ENCODE measurements at places on chromosomes 16 and 17.

DNA sequence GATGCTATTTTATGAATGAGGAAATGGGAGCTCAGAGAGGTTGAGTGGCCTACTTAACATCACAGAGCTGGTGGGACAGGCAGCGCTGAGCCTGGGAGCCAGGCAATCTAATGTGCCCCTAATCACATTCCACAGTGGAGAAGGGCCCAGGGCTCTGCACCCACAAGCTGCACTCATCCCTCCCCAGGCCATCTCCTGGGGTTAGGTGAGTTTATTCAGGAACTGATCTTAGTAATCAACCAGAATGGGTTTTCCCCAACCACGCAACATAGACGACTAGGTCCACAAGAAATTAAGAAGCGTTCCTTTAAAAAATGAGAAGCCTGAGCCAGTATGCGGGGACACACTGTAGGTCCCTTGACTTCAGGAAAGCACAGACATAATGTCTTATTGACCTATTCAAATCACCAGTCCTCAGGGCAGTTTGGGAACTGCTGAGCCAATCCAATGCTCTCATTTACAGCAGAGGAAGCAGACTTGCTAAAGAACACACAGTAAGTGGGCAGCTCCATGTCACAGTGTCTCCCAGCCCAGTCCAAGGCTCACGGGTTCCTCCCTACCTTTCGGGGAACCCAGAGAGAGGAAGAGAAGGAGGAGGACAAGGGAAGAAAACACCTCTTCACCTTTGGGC is 2.3 kb downstream of the MPP3 start:
- DNase-seq: peak; percentile 26

- DNase-seq: no peak
Observed at GRCh38 chr16:73434621-73435020, 386.7 kb upstream of the ZFHX3 start.

DNA sequence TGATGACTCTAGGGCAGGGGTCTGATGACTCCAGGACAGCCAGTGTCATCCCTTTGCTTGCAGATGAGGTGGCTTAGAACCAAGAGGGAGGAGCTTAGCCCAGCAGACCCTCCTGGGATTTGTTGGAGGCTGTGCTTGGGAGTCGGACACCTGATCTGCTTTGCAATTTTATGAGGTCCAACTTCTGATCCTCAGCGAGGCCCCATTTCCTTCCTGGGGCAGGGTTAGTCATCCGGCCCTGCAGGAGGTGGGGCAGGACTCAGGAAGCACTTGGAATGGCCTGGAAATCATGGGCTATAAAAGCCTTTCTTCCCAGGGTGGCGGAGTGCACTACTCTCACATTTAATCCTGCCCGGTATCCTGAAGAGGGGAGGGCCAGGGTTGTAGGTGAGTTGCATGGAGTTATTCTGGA is 168.5 kb downstream of the MSI2 start:
- DNase-seq: no peak

GRCh38 chr16:83989300-83989699 is 21.3 kb downstream of the NECAB2 start:
- no peak for DNase-seq

- DNase-seq: no peak
Observed at GRCh38 chr16:21033264-21033663, 117.4 kb downstream of the DNAH3 start.

- no peak for DNase-seq
Observed at GRCh38 chr16:3007059-3007956, 5.4 kb upstream of the CLDN9 start.

GRCh38 chr16:2769100-2769529 is 8.0 kb downstream of the ELOB start:
- DNase-seq: no peak

- no peak for DNase-seq
Observed at GRCh38 chr17:71334048-71334751, 786.6 kb upstream of the SOX9 start.

DNA sequence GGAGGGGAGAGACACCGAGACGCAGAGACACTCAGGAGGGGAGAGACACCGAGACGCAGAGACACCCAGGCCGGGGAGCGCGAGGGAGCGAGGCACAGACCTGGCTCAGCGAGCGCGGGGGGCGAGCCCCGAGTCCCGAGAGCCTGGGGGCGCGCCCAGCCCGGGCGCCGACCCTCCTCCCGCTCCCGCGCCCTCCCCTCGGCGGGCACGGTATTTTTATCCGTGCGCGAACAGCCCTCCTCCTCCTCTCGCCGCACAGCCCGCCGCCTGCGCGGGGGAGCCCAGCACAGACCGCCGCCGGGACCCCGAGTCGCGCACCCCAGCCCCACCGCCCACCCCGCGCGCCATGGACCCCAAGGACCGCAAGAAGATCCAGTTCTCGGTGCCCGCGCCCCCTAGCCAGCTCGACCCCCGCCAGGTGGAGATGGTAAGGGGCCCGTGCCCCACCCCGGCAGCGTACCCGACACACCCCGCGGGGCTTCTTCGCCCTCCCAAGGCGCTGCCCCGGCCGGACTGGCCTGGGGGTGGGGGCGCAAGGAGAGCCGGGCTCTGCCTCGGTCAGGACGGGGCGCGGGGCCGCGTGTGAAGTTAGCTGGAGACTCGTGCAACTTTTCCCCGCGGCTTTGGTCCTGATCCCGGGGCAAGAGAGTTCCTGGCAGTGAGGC is 427 bp downstream of the PPP1R1B start:
- no peak for DNase-seq

- DNase-seq: no peak
Observed at GRCh38 chr16:85908889-85909589, 10.1 kb downstream of the IRF8 start.

GRCh38 chr17:17663160-17664063 is 17.8 kb upstream of the RAI1 start:
- DNase-seq: peak; percentile 78

GRCh38 chr16:85236818-85237150 is 124.5 kb upstream of the CIBAR2 start:
- DNase-seq: no peak

- DNase-seq: no peak
Observed at GRCh38 chr16:14486520-14487303, 143.3 kb downstream of the PARN start.

- DNase-seq: peak; percentile 34
Observed at GRCh38 chr16:88619859-88620815, 18.2 kb upstream of the IL17C start.

DNA sequence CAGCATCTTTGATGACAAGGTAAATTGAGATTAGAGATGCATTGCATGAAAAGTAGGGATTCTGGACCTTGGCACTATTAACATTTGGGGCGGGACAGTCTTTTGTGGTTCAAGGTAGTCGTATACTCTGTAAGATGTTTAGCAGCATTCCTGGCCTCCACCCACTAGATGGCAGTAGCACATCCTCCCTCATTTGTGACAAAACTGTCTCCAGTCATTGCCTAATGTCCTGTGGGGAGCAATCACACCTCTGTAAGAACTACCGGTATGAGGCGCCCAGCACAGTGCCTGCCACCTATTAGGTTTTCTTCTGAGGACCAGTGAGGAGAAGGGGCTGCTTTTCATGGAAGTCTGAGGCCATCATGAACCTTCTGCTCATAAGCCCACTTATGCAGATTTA is 180.8 kb downstream of the RBFOX1 start:
- DNase-seq: peak; percentile 5

DNA sequence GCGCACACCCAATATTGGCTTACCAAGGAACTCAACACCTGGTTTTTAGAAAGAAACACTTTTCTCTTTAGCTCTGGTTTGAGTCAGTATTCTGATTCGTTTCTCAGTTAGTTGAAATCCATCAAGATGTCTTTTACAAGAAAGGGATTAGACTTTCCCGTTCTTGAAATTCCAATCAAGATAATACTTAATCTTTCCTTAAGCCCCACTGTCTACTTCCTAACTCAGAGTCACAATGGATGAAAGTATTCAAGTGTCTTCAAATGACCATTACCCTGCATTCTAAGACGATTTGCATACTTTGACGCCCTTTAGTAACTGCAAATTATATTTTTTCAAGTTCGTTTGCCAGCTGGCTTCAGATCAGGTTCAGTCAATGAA is 189.8 kb downstream of the USP22 start:
- no peak for DNase-seq

DNA sequence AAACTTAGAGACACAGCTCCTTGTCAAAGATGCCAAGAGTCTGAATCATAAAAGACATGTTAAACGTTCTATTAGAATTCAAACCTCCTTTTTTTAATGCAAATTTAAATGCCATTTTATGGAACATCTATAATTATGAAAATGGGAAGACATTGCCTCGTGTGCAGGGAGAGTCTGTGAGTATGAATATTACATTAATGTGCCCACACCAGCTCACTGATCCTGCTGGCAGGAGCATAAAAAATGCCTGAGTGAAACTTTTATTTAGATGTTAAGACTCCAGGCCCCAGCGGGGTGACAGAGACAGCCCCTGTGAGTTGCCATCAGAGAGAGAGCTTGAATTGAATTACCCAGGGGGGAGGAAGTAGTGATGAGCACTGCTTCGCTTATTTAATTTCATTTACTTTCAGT is 84.8 kb downstream of the SNX11 start:
- DNase-seq: no peak

- DNase-seq: peak; percentile 53
Observed at GRCh38 chr17:63698381-63698885, 1.5 kb downstream of the LIMD2 start.

DNA sequence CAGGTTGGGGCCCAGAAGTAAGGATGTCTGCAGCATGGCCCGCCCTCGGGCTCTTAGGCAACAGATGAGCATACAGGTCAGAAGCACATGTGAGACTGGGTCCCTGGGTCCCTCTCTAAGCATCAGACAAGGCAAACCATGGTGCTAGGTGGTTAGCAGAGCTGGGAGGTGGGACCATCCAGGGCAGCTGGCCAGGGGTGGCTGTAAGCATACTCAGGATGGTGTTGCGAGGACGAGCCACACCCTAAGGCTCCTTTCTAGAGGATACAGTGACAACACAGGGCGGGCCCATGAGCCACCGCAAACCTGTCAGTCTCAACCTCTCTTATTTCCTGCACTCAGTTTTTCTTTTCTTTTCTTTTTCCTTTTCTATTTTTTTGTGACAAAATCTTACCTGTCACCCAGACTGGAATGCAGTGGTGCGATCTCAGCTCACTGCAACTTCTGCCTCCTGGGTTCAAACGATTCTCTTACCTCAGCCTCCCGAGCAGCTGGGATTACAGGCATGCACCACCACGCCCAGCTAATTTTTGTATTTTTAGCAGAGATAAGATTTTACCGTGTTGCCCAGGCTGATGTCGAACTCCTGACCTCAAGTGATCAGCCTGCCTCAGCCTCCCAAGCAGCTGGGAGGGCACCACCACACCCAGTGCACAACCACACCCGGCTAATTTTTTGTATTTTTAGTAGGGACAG is 3.6 kb downstream of the FA2H start:
- no peak for DNase-seq

DNA sequence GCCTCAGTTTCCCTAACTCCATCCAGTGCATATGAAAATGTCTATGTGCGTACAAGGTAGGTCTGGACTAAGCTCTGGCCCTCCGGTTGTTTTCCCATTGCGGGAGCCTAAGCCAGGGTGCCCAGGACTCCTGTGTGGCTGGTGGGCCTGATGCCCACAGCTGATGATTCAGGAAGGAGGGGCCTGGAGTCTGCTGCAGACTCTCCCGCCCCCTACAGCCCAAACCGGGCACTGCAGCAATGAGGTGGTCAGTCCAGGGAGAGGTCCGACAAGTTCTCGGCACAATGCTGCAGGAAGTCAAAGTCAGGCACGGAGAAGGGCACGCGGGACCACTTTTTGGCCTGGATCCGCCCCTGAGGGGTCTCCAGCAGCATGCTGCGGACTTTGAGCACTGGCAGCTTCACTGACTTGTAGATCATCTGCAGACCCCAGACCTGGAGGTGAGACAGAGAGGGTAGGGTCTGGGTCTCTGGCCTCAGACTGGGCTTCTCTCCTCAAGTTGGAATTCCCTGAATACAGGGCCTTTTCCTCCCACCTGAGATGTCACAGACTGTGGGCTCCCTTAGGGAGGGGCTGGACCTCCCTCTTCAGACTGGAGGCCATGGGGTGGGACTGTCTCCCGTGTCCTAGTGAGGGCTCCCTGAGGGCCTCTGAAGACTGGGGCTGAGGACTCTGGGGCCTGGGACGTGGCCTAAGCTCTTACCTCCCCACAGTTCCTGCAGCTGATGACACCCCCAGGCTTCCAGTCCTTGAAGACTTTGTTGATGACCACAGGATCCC is 3.4 kb upstream of the ZNF385C start:
- DNase-seq: peak; percentile 84

- no peak for DNase-seq
Observed at GRCh38 chr17:17246879-17247278, 9.9 kb upstream of the FLCN start.

DNA sequence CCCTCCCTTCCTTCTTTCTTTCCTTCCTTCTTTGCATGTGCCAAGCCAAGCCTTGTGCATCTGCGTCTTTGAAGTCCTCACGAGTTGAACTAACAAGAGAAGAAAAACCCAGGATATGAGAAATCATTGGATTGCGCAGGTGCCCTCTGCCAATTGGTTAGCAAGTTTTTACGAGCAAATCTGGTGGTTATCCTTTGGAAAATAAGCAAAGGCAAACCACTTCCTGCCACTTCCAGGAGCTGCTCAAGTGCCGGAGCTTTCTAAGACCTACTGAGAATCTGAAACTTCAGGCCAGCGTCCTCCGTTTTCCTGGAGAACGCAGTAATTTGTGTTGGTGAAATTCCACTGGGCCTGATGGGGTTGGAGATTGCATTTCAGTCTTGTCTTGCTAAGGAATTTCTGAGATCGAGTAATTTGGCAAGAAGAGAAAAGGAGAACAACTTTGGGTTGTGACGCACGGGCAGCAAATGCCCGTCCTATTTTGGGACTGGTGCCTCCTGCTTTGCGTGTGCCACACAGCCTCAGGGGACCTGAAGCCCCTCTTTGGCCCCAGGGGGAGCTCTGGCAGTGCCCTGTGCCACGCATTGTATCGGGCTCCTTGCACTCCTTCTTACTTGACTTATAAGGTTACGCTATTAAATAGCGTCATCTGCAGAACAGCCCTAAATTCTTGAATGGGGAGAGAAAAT is 56.4 kb downstream of the CMIP start:
- DNase-seq: no peak

DNA sequence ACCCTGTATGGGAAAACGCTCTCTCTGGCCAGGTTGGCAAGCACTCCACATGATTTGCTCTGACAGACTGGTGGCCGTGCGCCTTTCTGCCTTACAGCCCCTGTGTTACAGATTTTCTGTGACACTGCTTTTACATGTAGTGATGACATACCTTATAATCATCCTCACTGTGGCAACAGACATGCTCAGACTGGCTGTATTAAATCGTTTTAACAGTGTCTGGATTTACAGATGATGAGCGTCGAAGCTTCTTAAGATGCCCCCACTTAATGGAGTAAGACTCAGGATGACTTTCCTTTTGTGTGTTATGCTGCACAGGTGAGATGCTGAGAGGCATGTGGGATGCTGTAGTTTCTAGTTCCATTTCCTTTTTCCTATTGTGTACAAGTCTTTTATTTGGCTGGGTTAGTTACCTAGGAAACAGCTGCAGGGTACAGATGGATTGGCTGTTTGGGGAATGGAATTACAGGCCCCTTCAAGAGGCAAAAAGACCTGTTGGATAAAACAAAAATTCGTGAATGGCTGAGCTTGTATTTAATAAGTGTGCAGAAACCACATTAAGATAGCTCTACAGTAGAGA is 20.9 kb upstream of the VWA3A start:
- no peak for DNase-seq

GRCh38 chr16:24863582-24864437 is 18.0 kb downstream of the SLC5A11 start:
- DNase-seq: no peak
